Natural killer cell treated with Interleukin-12 subunit alpha and Interleukin-12 subunit beta and Interleukin-15 and Interleukin-18, amount 100 ng/mL, for 72 hours (primary cell): ENCODE measurements at places on chromosomes 3 and 15. TPM values are rescaled to one million over a fixed set of nuclear protein-coding genes. Genes with fewer than 3 reads are reported as not detected.

The FANCD2OS gene
- not detected for total RNA-seq

The MEX3B gene
- 0.83 TPM for total RNA-seq

The PDCD7 gene
- total RNA-seq: 41.2 TPM

The TMF1 gene
- total RNA-seq: 42.2 TPM

The CISH gene
- 151 TPM for total RNA-seq

The PPM1L gene
- total RNA-seq: 15.2 TPM

DNA sequence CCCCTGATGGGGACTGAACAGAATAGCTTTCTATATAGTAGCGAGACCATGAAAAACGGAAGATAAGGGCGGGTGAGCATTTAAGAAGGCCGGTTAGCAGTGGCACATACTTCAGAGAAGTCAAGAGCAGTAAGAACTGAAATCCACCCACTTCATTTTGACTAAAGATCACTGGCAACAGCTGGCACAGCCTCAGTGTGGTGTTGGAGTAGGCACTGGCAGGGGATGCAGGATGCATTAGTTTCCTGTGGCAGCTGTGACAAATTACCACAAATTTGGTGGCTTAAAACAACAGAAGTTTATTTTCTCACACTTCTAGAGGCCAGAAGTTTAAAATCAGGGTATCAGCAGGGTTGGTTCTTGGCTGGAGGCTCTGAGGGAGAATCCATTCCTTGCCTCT lies 176.5 kb downstream of the ADAMTSL3 start:
- DNase-seq: no peak

- DNase-seq: no peak
Observed at GRCh38 chr3:134336587-134336986, 37.7 kb downstream of the AMOTL2 start.

GRCh38 chr3:138465925-138466324 lies 31.5 kb downstream of the ESYT3 start:
- no peak for DNase-seq

DNA sequence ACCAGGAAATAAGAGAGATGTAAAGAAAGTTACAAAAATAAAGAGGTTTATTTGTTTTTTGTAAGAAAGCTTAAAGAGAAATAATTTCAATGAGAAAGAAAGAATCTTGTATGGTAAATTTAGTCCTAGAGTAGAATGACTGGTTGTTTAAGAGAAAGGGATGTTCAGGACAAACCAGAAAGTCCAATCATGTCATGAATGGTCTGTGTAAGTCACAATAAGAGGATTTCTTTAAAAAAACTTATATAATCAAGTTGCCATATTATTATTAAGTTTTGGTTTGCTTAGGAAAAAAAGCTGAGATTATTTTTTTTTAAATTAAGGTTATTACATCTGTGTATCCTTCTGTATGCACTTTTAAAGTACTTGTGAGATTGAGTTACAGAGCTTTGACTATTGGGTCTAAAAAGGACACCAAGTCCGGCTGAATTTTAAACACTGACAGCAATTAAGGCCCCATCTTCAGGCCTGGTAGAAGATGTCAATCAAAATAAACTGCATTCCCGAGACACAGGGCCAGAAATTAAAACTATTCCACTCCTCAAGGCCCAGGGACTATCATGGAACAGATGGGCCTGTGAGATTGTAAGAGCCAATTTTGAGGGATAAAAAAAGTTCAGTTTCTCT lies 12.2 kb downstream of the ERICH6 start:
- no peak for DNase-seq

GRCh38 chr15:27028858-27029477 lies 58.0 kb downstream of the GABRG3 start:
- DNase-seq: no peak

DNA sequence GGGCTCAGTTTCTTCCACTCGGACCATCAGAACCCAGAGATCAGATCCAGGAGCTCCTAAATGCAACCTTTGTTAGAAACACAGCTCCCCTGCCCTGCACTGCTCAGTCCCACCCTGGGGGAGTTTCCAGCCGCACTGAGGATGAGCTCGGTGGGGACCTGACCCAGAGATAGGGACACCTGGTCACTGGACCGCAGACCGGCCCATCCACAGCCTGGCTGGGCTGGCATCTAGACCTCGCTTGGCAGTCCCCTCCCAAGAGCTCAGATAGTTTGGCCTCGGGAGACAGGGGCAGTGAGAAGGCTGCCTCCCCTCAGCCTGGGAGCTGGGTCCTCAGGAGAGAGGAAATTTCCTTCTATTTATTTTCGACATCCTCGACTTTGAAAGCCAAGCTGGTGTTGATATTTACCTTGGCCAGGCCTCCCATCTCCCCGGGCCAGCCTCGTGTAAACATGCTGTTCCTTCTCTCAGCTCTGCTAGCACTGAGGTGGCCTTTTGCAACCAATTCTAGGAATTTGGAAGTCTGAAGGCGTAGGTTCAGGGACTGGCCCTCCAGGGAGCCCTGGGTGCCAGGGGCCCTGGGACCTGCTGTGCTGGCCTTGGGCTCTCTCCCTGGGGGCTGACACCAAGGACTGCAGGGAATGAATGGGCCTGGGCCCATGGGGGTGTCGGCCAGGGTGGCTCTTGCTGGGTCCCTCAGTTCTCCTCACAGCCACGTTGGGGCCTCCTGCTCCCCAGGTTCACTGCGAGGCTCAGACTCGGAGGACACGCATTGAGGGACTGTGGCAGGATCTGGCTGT lies 90.1 kb downstream of the VGLL4 start:
- DNase-seq: no peak

- no peak for DNase-seq
Observed at GRCh38 chr3:14989943-14990779, 42.8 kb downstream of the NR2C2 start.

DNA sequence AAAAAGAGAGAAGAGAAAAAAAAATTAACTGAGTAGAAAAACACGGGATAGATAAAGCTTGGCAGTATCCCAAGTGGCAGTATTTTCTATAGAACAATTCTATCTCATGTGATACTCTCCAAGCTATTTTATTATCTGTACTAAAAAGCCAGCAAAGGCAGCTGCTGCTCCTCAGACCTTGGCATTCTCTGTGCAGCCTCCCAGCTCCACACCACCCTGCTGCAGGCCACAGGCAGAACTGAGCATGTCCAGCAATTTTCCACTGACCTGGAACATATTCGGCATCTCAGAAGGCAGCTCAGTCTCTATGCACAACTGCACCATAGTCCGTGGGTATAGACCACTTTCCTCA lies 1161.4 kb downstream of the IGSF11 start:
- DNase-seq: no peak

- no peak for DNase-seq
Observed at GRCh38 chr15:90598031-90598577, 68.4 kb downstream of the CRTC3 start.

DNA sequence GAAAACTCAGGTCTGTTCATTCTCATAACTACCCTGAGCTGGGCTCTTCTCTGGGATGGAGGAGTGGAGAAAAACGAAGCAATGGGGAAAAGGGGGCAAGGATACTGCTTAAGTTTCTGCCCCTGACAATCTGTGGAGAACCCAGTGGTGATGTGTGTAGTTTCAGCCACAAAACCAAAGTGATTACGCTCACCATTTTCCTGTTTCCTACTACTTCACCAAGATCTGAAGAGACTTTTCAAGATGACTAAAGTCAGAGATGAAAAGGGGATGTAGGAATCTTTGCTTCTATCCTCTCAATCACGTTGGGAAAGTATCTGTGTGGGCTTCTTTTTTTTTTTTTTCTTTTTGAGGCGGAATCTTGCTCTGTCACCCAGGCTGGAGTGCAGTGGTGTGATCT lies 8.3 kb upstream of the UBE2E1 start:
- no peak for DNase-seq
